SW480 (cell line): ENCODE measurements at places on chromosomes 1 and 21.
A peak's percentile ranks its signal among the peaks of the same experiment; 100 is the strongest.

DNA sequence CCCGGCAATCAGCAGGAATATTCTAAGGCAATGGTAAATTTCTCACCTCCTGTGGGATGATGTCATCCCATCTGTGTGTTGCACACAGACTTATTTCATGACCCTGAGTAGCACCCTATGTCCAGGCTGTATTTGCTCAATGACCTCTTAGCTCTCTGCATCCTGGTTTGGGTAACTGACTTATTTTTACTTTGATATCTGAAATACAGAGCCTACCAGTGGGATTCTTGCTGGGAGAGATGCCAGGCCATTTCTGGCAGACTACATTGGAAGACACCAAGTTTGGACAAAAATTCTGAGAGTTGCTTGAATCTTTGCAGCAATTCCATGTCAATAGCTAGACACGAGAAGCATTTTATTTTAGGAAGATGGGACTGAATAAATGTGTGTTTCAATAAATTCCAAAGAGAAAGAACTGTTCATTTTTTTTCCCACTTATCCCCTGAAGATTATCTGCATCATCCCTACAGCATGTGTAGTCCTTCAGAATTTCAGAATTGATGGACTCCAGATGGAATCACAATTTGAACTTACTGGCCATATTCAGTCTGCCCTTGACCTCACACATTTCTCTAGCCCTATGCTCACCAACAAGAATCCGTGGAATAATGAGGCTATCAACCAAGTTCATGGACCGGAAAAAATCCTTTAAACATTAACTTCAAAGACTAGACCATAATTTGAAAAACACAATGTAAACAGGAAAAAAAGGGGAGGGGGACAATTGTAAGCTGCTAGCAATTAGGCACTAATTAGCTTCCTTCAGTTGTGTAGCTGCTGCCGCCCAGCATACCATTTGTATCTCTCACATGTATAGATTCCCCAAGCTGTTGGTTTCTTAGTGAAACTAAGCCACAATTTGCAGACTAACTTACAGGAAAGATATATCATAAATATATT lies 226.5 kb downstream of the HMCN1 start:
- peak; percentile 31 for DNase-seq

DNA sequence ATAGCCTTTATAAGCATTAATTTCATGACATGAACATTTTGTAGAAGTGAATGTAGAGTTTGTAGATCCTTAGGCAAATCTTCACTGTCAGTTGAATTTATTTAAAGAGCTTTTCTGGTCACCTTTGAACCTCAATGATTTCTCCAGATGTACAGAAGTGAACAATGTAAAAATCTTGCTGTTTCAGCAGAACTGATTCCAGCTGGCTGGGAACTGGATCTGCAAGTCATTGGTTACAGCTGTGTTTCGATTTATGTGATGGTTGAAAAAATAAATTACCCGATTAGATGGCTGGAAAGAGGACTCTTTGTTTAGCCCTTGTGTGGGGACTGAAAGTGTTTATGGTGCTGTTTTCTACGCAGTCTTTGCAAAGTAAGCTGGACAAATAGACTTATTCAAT lies 849.8 kb downstream of the USP25 start:
- DNase-seq = no peak

- DNase-seq = peak; percentile 20
Measured at GRCh38 chr1:208238710-208239472, 5.3 kb downstream of the PLXNA2 start.

- DNase-seq = no peak
Measured at GRCh38 chr1:26419494-26419893, 8.9 kb downstream of the LIN28A start.

DNA sequence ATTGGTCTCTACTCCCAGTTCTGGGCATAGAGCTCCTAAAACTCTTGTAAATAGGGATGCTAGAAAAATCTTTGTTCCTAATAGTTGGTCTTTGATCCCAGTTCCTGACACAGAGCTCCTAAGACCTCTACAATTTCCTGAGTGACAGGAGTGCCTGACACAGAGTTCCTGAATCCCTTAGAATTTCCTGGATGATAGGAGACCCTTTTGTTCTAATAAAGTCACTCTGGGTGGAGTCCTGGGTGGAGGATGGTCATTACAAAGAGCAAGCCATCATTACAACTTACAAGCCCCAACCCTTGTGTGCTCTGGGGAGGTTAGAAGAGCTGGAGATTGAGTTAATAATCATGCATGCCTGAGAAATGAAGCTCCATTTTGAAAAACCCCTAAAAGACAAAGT lies 58.4 kb downstream of the ZZZ3 start:
- DNase-seq = no peak

- DNase-seq = no peak
Measured at GRCh38 chr1:218430822-218431221, 85.7 kb downstream of the TGFB2 start.

GRCh38 chr21:42222386-42222785 lies 3.4 kb downstream of the ABCG1 start:
- DNase-seq = no peak

GRCh38 chr21:38413958-38414548 lies 84.2 kb downstream of the ERG start:
- DNase-seq = peak; percentile 23

GRCh38 chr21:28337315-28337714 lies 655.4 kb downstream of the LTN1 start:
- DNase-seq = peak; percentile 53

GRCh38 chr21:9738527-9738926 lies 782.9 kb upstream of the TPTE start:
- DNase-seq = no peak

DNA sequence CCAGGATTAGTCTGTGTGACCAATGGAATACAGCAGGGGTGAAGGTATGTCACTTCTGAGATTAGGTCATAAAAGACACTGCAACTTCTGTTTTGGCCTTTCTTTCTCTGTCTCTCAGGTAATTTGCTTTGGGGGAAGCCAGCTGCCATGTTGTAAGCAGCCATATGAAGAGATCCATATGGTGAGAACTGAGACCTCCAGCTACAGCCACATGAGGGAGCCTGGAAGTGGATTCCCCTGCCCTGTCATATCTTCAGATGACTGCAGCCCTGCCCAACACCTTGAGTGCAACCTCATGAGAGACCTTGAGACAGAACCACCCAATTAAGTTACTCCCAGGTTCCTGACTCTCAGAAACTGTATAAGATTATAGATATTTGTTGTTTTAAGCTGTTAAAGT lies 70.1 kb upstream of the ESRRG start:
- no peak for DNase-seq

DNA sequence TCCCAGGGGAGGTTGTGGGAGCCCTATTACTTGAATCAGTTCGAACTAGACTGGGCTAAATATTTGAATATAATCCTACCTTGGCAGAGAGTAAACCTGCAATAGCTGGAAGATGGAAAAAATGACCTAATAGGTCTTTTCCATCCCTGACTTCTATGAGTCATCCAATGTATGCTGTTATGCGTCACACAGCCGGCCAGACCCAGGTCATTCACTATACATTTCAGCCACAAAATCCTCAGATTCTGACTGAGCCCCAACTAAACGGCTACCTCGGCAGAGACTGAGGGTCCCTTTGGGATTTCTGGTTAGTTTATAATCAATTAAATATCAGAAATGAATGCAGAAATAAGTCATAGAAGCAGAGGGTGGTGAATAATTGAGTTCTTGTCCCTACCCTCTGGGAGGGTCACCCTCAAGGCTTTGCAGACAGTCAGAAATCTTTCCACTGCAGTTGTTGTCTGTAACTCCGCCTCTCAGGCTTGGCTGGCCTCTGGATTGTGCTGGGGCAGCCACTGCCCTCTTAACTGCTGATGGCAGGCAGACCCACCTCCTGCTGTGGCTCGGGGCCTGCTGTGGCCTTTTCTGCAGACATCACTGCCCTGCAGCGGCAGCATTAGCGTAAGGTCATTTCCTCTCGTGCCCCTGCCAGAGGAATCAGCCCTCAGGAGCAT lies 240.5 kb downstream of the TGFB2 start:
- DNase-seq = peak; percentile 63

DNA sequence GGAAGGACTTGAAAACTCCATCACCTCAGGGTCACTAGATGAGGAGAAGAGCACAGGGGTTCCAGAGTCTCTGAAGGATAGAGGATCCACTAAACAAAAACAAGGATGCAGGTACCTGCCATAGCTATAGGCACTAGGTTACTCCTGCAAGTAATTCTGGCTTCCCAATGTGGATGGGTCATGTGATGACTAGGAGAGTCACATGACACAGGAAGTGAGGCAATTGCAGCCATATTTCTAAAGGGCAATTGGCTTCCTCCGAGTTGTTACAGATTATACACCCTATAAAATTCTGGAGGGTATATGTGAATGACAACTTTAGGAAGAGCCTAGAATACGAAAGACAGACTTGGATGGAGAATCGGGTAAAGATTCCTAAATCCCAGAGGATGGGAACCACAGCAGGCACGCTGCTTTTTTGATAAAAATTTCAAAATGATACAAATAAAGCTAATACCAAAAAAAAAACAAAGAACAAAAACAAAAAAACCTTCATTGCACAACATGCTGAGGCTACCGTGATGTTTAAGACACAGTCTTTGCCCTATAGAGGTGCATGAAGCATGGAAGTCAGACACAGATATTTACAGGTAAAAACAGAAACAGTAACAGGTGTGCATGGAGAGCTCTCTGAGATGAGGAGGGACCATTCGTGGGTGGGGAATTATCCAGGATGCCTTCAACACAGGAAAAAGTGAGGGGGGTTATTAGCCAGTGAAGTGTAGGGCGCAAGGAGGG lies 10.5 kb downstream of the MTX1 start:
- peak; percentile 60 for DNase-seq

DNA sequence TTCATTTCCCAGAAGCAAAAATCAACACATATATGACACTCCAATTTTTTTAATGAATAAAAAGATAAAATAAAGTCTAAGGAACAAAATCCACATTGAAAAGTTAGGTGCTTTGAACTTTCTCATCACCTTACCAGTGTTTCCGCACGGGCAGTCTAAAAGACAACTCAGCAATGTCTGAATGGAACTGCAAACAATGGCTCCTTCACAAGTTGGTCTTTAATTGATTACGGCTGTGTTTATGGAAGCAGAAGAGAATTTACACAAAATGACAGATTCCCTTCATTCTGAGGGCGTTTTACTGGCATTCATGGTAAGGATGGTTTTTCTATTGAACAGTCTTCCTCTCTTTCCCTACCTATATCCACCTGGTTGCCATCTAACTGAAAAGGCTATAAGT lies 65.0 kb upstream of the RNPC3 start:
- no peak for DNase-seq

DNA sequence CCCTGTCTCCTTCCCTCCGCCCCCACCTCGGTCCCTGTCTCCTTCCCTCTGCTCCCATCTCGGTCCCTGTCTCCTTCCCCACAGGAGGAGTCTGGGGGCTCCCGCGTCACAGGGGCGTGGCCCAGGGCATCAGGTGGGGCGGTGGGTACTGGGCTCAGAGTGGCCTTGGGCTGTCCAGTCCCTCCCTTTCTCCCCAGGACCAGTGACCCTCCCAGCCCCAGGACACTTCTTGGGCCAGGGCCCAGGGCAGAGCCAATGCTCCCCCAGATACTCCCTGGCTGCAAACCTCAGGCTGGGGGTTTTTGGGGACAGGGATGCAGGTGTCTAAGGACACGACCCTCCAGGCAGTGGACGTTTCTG lies 6.8 kb upstream of the RNF223 start:
- DNase-seq = no peak

DNA sequence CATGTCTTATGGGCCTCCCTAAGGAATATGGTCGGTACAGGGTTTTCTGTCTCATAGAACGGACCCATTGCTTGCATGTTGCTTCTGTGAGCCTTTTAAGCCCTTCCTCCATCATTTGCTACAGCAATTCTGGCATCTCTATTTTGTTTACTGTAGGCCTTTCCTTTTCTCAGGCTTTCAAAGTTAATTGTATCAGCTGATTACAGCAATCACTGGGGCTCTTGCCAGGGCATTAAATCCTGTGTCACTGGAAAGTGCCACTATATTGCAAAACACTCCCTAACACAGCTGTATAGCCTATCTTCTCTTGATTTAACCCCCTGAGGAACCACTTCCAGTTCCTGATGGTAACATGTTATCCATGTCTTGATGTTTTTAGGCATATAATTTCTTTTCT lies 156.5 kb downstream of the PDE4B start:
- DNase-seq = no peak

- no peak for DNase-seq
Measured at GRCh38 chr1:91653183-91653582, 152.5 kb downstream of the CDC7 start.

DNA sequence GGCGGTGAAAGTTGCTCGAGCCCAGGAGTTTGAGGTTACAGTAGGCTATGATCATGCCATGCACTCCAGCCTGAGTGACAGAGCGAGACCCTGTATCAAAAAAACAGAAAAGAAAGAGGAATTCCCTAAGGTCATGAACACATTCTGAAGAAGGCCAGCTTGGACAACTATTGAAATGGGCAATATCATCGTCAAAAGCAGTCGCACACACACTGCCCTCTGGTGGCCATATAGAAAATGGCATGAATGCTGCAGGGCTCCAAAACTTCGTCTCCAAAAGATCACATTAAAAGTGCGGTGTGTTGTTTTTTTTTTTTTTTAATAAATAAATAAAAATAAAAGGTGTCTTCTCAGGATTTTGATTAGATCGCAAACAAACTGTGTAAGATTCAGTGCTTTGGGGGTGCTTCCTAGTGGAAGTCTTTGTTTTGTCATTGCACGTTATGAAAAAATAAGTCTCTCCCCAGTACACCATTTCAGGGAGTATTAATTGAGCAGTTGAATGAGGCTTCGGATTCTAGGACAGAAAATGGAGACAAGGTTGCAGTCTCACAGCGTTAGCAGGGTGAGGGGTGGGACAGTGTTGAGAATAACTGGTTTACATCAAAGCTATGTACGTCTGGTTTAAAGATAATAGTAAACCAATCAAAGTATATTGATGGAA lies 87.5 kb upstream of the FMN2 start:
- DNase-seq = no peak

DNA sequence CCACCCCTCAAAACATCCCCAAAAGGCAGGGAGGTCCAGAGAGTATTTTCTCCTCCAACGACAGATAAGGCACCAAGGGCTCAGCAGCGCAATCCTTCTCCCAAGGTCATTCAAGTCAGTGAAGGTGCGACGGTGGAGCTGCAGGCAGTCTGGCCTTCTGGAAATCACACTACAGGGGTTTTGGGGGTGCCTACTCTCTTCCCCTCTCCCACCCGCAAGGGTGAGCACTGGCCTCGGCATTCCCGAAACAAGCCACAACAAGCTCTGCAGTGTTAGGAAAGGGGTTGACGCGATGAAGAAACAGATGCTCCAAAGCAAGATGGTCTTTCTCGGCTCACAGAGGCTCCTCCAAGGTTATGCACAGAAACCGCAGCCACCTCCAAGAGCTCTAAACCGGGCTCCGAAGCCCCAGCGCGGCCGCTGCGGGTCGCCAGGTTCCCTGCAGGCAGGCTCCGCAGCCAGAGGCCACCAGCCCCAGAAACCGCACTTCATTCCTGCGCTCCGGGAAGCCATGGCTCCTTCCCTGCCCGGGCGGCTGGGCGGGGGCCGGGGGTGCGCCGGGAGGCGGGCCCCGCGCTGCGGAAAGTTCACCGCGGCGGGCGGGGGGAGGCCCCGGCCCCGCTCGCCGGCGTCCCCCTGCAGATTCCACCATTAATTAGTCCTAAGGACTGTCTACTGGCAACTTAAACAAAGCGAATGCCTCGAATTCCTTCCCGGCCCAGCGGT lies 1.1 kb downstream of the LUZP1 start:
- DNase-seq = peak; percentile 29
